Activated B cell treated with CpG ODN at 0.5 μM for 24 hours (primary cell): ENCODE measurements at places on chromosomes 12 and 14. TPM values are rescaled to one million over a fixed set of nuclear protein-coding genes. Genes with fewer than 3 reads are reported as not detected.

The ETFRF1 gene
- total RNA-seq, result 15.4 and 17.6 TPM in 2 replicates

The FAR2 gene
- total RNA-seq, result not detected in 2 replicates

The RNU7-1 gene
- not detected in 2 replicates for total RNA-seq

The LRTM2 gene
- not detected in 2 replicates for total RNA-seq

The EML5 gene
- total RNA-seq, result 3.8 and 5.0 TPM in 2 replicates

The POU6F1 gene
- 20.3 and 26.2 TPM in 2 replicates for total RNA-seq

The MYBPC1 gene
- total RNA-seq, result not detected in 2 replicates

The ZNF641 gene
- 27.6 and 34.5 TPM in 2 replicates for total RNA-seq

The ITGB7 gene
- 137 and 139 TPM in 2 replicates for total RNA-seq

DNA sequence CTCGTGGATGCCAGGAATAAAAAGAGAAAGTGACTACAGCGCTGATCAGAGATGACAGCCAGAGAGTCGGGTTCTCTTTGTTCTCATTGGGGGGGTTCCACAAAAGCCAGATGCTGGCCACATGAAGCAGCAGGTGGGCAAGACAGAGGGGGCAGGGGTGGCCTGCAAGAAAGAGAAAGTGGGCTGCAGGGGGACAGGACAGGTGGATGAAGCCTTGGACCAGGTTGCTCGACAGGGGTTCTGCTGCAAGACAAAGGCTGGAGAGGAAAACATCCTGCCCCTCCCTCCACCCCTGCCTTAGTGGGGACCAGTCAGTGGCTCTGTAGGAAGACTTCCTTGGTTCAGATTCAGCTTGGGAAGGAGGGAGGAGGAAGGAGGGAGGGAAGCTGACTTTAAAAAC lies 126.2 kb downstream of the KSR2 start:
- H3K27me3 ChIP-seq, result peaks cover 7% of the 10 kb centered on the region
- no peak for DNase-seq
- H3K36me3 ChIP-seq, result no peaks in the 10 kb centered on the region

DNA sequence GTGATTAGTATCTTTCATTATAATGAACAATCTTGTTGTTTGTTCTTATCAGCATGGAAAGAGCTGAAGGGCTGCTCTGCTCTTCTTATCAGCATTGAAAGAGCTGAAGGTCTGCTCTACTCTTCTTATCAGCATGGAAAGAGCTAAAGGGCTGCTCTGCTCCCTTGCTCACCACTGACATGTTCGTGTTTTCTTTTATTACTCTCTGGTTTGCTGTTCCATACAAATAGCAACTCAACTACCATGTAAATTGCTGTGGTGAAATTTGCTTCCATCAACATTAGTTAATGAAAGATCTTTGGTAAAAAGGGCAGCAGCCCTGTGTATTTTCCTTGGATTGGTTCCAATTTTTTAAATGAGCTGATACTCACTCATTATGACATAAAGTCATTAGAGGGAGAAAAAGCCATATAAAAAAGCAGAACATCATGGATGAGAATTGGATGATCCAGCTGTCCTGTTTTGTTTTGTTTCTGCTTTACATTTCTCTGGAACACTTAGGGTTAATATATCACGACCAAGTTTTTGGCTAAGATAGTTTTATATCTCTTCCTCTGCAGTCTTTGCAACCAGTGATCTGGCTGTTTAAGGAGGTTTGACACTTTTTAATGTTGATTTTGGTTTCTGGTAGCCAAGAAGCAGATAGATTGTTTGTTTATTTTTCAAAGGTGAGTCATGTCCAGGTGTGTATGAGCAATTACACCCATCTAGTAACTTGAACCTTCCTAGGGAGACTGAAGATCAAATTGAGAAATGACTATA lies 356.6 kb downstream of the CEP128 start:
- no peak overlapping the region for H3K4me3 ChIP-seq
- peaks cover 1% of the 10 kb centered on the region for H3K4me1 ChIP-seq
- no peak overlapping the region for H3K27ac ChIP-seq
- H3K36me3 ChIP-seq, result peaks cover under 1% of the 10 kb centered on the region

- DNase-seq, result no peak
- peaks cover 63% of the 10 kb centered on the region for H3K36me3 ChIP-seq
- peaks cover 79% of the 10 kb centered on the region for H3K4me1 ChIP-seq
- H3K27me3 ChIP-seq, result no peaks in the 10 kb centered on the region
These were observed 23.0 kb downstream of the RASSF3 start for GRCh38 chr12:64633011-64633939.

DNA sequence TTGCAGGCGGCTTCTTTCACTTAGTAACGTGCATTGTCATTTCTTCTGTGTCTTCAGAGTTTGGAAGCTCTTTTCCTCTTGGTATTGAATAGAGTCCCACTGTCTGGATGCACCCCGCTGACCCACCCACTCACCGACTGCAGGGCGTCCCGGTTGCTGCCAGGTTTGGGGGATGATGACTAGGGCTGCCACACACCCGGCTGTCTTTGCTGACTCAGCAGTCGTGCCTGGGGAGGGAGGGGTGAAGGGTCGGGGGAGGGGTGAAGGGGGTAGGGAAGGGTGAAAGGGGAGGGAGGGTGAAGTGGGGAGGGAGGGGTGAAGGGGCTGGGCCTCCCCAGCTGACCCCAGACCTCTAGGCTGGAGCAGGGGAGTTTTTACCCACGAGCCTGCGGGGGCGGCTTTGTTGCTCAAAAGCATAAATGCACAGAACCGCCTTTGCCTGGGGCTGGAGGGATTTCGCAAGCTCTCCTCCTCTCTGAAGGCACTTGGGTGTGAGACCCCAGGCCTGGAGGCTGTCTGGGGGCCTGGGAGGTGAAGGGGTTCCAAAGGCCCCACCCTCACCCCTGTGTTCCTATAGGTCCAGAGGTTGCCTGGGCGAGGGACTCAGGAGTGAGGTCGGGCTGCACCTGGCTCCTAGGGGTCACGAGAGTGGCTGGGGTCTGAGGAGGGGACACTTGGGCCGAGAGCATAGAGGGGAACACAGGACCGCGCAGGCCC lies 31.3 kb upstream of the ULK1 start:
- H3K27ac ChIP-seq, result no peak overlapping the region
- no peak for DNase-seq
- H3K27me3 ChIP-seq, result peaks cover 6% of the 10 kb centered on the region
- no peaks in the 10 kb centered on the region for H3K4me1 ChIP-seq
- no peak overlapping the region for H3K4me3 ChIP-seq
- no peaks in the 10 kb centered on the region for H3K36me3 ChIP-seq

DNA sequence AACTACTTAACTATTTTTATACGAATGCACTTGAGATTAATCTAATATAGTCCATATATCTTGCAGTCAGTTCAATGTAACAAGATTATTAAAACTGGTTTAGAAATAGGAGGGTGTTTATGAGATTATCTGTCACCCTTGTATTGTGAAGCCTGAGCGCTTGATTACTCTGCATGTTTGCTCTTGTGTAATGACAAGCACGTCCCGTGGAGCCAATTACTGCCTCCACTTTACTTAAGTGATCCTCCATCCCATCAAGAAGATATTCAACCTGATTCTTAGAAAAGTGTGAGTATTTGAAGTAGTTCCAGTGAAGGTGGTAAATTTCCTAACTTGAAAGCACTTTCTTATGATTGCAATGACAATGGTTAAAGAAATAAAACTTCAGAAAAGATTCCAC lies 415.2 kb upstream of the GARIN6 start:
- no peaks in the 10 kb centered on the region for H3K27me3 ChIP-seq
- H3K36me3 ChIP-seq, result no peaks in the 10 kb centered on the region
- H3K4me3 ChIP-seq, result no peak overlapping the region
- DNase-seq, result no peak
- H3K27ac ChIP-seq, result no peak overlapping the region
- H3K4me1 ChIP-seq, result no peaks in the 10 kb centered on the region

DNA sequence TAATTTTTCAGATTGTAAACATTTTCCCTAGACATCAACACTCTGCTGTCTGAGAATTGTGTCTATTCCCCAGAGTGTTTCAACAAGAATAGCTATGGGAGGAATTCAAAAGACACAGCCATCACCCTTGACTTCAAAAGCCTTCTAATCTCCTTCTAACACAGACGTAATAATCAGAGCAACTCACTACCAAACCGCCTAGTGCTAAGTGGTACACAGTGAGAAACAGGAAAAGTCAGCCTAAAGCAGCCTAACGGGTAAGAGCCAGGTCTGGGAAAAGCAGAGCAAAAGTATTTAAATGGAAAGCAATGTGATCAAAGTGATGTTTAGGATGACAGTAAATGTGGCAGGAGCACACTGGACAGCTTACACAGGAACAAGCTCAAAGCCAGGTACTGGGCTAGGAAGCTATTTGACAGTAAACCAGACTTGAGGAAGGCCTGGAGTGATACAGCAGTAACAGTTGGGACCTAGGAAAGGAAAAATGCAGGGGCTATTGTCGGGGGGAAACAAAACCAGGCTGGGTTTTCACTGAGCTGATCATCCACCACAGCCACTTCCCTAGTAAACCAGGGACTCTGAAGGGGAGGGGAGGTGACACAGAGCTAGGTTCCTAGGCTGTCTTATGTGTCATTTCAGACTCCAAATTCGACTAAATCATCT lies 29.4 kb downstream of the CORO1C start:
- peaks cover 68% of the 10 kb centered on the region for H3K36me3 ChIP-seq
- no peak overlapping the region for H3K4me3 ChIP-seq
- H3K4me1 ChIP-seq, result peaks cover 24% of the 10 kb centered on the region
- no peaks in the 10 kb centered on the region for H3K27me3 ChIP-seq
- no peak overlapping the region for H3K27ac ChIP-seq

DNA sequence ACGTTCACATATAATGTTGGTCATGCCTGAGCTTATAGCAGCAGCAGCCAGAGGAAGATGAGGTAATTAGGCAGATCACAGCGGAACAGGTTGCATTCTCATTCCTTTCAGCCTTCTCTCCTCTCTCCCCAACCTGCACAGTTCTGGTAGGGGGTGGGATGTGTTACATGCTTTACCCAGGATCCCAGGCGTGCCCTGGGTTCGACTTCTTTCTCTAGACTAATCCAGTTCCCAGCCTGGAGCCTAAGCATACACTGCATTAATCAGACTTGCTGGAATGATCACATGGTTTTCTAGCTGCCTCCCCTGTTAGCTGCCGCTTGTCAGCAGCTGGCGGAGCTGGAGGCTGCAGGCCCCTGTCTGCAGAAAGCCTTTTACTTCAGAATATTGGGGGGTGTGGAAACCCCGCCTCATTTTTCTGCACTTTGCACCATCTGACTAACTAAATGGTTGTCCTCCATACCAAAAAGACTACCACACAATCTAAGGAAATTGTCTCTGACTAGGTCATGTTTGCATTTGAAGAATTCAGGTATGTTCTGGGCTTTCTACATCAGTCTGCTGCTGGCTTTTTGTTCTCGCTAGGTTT lies 46.0 kb upstream of the EVL start:
- no peaks in the 10 kb centered on the region for H3K36me3 ChIP-seq
- H3K4me3 ChIP-seq, result no peak overlapping the region
- H3K27me3 ChIP-seq, result no peaks in the 10 kb centered on the region
- H3K4me1 ChIP-seq, result peaks cover 4% of the 10 kb centered on the region

DNA sequence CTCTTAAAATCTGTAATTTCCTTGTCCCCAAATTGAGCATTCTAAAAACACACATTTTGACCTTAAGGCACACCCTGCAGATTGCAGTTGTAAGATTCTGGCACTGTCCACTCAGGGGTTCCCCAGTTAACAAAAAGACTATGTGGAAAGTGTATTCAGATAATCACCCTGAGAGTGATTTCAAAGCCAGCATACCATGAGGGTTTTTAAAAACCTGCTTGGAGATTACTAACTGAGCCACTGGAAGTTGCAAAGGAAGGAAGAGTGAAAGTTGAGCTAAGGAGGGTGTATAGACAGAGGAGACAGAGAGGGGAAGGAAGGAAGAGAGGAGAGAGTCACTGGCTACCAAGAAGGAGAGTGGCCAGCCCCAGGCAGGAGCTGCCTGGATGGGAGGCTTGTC lies 82.6 kb downstream of the EML1 start:
- H3K4me3 ChIP-seq, result no peak overlapping the region
- peaks cover 37% of the 10 kb centered on the region for H3K27me3 ChIP-seq
- no peak overlapping the region for H3K27ac ChIP-seq
- H3K4me1 ChIP-seq, result no peaks in the 10 kb centered on the region

DNA sequence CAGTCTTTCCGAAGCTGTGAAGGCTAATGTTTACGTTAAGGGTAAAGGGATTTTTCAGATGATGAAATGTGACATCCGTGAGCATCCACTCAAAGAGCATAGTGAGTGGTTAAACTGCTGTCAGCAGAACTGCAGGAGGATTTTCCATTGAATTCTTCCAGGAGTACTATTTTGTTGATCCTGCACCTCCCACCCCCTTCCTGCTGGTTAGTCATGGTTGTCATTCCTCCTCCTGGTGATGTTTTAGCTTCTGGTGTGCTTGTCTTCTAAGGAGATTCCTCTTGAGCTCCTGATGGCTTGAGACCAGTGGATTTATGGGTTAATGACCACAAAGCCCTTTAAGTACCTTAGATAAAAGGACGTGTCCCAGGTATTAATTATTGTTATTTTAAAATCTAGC lies 2.4 kb upstream of the GPRC5D start:
- H3K4me1 ChIP-seq, result no peaks in the 10 kb centered on the region
- no peak overlapping the region for H3K4me3 ChIP-seq
- H3K27me3 ChIP-seq, result peaks cover 18% of the 10 kb centered on the region
- no peaks in the 10 kb centered on the region for H3K36me3 ChIP-seq
- no peak for DNase-seq
- no peak overlapping the region for H3K27ac ChIP-seq

- peaks cover 11% of the 10 kb centered on the region for H3K36me3 ChIP-seq
- peak overlapping the region; percentile 73 for H3K4me3 ChIP-seq
- H3K27ac ChIP-seq, result peak overlapping the region; percentile 97
- DNase-seq, result peak; percentile 65
- no peaks in the 10 kb centered on the region for H3K27me3 ChIP-seq
These were observed 107.3 kb downstream of the ZFP36L1 start for GRCh38 chr14:68685419-68686204.

DNA sequence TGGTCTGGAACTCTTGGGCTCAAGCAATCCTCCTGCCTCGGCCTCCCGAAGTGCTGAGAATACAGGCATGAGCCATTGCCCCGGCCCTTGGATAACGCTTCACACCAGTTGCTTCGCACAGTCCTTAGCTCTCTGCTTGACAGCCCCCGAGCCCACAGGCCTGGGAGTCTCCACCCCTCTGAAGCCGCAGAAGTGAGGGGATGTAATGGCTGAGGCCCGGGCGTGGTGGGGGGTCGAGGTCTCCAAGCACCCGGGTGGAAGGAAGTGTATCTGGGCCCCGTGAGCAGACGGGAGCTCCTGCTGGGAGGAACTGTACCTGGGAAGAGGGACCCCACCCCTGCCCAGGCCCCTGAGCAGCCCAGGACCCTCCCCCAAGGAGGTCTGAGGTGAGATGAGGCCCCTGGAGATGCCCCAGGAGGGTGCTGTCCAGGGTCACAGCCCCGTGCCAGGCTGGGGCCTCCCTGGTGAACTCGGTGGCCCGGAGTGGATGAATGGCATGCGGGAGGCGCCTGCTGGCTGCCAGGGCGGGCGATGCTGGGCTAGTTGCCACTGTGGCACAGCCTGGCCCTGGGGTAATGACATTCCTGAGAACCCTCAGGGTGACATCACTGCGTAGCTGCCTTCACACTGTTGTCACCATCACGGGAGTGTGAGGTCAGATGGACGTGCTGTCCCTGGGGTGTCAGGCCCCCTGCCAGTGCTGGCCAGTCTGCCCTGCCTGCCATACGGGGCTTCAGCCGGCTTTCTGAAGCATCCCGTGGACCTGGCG lies 48.9 kb downstream of the KIF26A start:
- H3K27ac ChIP-seq, result no peak overlapping the region
- H3K4me3 ChIP-seq, result no peak overlapping the region
- H3K36me3 ChIP-seq, result no peaks in the 10 kb centered on the region
- DNase-seq, result no peak
- no peaks in the 10 kb centered on the region for H3K4me1 ChIP-seq
